GM12892 (cell line): ENCODE measurements at places on chromosomes 6 and 20.

- peak; percentile 20 for DNase-seq
These were observed 1.4 kb downstream of the BACH2 start for GRCh38 chr6:90294989-90295853.

DNA sequence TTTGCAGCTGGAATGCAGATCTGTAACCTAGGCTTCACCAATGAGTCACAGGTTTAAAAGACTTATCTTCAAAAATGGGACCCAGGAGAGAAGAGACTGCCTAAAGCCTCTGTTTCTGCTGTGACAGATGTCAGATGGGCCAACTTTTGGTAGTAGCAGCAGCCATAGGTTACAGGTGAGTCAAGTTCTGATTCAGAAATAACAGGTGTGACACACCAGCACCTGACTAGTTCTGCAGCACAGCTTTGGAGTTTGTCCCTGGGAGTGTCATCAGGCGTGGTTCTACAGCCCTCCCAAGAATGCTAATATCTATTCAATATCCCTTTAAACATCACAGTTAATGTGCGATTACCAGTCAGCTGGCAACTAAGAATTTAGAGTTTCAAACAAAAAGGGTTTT lies 121.9 kb upstream of the BTN3A2 start:
- no peak for DNase-seq

DNA sequence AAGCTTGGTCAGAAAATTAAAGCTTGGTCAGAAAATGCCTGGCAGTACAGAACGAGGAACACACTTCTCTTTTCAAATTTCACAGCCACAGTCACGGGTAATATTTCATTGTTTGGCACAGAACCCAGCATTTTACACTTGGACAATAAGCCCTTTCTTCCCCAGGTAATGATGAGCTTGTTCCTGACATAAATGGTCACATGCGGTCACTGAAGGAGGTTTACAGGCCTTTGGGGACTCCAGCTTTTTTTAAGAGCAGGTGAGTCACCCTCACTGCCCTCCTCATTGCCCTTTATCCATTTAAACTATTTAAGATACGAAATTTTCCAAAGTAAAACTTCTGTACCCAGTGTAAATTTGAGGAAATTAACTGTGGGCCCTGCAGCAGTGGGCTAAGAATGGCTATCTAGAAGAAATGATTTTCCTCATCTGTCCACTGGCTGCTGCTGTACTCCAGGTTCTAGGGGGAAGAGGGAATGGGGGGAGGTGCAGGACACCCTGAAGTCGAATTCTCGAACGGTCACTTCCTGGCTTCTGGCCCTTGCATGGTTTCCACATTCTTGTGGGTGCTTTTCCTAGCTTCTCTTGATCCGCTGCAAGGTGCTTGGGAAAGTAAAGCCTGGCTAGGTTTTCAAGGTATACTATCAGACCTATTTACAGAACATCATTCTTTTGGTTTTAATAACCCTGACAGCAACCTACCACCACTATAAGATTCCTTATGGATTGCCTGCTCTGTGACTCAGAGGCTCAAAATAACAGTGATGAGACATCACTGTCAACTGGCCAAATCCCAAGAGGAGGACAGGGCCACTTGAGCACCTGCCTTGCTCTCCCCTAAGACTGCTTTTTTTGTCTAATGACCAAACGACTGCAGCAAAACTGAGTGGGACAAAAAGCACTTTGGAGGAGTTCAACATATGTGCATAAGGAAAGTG lies 75.8 kb downstream of the PREP start:
- DNase-seq, result no peak

- DNase-seq, result no peak
These were observed 97.5 kb downstream of the GMDS start for GRCh38 chr6:2147766-2148448.

DNA sequence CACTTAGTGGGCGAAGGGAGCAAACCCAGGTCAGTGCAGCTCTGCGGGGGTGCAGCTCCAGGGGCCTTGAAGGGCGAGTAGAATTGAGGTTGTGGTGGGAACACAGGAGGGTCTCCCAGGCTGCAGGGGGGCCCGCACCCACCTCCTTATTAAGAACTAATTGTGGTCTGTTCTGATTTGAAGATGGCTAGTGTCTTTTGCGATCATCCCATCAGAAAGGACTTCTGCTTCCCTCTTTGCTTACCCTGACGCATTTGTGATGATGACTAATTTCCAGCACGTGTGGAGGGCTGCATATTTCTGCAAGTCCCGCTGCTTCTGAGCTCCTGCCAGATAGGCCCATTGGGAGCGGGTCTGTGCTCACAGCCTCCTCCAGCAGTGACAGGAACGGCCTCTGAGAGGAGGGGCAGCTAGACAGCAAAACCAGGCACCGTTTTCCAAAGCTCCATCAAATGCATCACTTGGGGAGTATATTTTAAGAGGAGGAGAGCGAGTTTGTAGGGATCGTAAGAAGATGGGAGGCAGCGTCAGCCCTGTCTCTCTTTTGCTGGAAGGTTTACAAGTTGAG lies 268.9 kb downstream of the CDH4 start:
- no peak for DNase-seq

DNA sequence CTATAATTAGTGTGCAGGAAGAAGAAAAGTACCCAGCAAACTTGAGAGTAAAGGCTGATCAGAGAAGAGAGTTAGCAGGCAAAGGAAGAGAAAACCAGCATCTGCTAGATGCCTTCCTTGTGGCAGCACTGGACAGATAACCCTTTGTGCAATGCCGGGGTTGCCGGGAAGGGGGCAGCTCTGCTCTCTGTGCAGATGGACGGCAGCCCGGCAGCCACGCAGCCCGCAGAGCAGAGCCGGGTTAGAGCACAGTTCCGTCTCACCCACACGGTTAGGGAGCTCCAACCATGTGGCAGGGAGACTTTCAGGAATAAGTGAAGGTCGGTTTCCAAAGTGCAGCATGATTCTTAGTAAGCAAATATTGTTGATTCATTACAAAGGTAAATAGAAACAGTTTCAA lies 80.0 kb upstream of the RPS6KA2 start:
- DNase-seq, result no peak

DNA sequence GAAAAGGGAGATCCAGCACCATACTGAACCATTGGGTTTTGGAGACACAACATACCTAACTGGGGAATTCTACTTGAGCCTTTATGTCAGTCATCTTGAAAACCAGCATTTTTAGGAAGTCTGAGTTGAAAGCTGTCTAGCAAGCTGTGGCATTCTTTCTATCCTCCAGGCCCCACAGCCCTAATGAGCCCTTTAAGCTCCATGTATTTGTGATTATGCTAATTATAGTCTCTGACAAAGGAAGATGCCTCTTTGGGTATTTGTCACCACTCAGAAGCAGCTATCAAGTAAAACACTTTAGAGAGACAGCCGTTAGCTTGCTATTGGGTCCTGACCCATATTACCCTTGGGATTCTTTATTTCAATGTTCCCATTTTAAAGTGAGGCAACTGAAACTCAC lies 159.5 kb upstream of the MANEA start:
- no peak for DNase-seq

- DNase-seq, result no peak
These were observed 622.3 kb upstream of the IMPG1 start for GRCh38 chr6:76694795-76695194.

- DNase-seq, result no peak
These were observed 58.7 kb upstream of the FAM83B start for GRCh38 chr6:54787825-54788224.

- no peak for DNase-seq
These were observed 444.0 kb upstream of the SLC35B3 start for GRCh38 chr6:8879334-8879733.

GRCh38 chr6:21773576-21773968 lies 180.0 kb downstream of the SOX4 start:
- DNase-seq, result no peak

DNA sequence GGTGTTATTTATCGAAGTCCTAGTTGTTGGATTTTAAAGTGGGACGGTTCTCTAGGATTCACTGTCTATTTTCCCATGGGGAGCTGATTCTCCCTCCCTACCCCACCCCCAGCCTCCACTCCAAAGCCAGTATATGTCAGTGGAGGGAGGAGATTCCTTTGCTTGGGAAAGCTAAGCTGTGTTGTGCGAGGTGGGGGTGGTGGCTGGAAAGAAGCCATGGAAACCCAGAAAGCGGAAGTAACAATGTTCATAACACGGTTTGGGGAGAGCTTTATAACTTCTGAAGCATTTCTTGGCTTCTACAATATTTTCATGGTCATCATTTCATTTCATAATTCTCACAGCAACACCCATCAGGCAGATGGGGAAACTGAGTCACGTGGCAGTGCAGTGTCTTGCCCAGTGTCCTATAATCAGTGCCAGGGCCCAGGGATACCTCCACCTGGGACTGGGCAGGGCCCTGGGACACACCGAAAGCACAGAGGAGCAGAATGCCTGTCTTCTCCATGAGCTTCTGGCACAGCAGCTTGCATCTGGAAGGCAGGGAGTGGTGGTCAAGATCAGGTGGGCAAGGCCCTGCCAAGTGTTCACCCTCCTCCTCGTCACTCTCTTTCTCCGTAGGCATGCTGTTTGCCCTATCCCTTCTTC lies 4.5 kb downstream of the SUN5 start:
- no peak for DNase-seq

- DNase-seq, result no peak
These were observed 226.0 kb upstream of the TSHZ2 start for GRCh38 chr20:52746190-52746589.

DNA sequence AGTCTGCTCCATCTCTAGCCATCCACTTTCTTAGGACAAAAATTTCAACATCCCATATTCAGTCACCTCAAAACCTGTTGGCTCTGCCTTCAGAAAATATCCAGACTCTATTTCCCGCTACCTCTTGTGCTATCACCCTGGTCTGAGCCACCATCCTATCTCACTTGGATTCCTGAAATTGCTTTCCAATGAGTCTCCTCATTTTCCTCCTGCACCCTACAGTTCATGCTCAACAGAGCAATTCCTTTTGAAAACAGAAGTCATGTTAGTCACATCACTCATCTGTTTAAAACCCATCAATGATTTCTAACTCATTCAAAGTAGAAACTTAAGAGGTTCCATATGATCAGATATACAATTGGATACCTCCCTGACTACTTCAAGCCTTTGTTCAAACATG lies 229.9 kb downstream of the ADGRG6 start:
- no peak for DNase-seq

DNA sequence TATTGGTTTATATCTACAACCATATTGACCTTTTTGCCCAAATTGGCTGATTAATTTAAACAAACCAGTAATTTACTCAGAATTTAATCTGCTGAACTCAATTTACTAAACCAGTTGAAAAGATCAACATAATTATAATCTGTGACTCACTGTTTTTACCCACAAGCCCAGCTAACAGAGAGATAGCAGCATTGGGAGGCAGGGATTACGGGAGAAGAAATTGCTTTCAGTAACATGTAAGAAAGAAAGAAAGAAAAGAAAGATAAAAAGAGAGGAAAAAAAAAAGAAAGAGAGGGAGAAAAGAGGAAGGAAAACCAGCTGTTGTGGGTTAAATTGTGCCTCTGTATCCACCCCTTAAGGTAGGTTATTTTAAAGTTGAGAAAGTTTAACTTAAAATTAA lies 13.3 kb upstream of the RHAG start:
- no peak for DNase-seq

GRCh38 chr20:51574248-51575033 lies 31.9 kb upstream of the NFATC2 start:
- DNase-seq, result no peak
